ENCODE measurements at places on chromosomes 3 and 15. TPM values are rescaled to one million over a fixed set of nuclear protein-coding genes. Genes with fewer than 3 reads are reported as not detected.

DNA sequence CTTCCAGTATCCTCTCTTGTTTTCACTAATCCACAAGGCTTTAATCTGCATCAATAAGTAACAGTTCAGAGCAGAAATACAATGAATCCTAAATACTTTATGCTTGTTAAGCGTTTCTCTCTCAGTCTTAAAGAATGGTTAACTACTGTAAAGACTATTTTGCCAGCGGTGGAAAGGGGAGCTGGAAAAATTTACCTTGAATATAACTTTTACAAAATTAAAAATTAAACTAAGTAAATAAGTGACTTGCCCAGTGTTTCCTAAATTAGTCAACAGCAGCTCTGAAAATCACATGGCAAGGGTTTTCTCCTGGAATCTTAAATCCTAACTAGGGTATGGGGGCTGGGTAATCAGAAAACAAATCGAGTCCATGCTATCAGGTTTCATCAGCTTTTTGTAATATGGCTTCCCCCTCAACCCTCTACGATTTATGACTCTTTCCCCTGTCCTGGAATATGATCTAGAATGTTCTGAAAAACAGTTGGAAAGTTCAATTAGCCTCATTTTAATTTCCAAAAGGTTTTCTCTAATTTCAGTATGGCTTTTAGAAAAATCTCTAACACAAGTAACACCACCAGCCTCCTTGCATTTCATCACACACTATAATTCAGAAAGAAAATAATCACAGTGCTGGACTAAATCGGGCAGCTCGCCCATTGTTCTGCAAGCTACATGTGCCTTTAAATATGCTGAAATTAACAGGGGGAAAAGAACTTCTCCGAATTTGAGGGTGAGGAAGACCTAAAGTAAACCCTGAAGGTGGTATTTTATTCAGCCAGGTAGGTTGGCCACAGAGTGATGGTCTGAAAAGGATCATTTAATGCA lies 133.5 kb downstream of the ADAMTS9 start:
- H3K36me3 ChIP-seq = no peaks in the 10 kb centered on the region
- no peaks in the 10 kb centered on the region for H3K27me3 ChIP-seq
- H3K4me3 ChIP-seq = no peak overlapping the region
- no peak overlapping the region for H3K27ac ChIP-seq

DNA sequence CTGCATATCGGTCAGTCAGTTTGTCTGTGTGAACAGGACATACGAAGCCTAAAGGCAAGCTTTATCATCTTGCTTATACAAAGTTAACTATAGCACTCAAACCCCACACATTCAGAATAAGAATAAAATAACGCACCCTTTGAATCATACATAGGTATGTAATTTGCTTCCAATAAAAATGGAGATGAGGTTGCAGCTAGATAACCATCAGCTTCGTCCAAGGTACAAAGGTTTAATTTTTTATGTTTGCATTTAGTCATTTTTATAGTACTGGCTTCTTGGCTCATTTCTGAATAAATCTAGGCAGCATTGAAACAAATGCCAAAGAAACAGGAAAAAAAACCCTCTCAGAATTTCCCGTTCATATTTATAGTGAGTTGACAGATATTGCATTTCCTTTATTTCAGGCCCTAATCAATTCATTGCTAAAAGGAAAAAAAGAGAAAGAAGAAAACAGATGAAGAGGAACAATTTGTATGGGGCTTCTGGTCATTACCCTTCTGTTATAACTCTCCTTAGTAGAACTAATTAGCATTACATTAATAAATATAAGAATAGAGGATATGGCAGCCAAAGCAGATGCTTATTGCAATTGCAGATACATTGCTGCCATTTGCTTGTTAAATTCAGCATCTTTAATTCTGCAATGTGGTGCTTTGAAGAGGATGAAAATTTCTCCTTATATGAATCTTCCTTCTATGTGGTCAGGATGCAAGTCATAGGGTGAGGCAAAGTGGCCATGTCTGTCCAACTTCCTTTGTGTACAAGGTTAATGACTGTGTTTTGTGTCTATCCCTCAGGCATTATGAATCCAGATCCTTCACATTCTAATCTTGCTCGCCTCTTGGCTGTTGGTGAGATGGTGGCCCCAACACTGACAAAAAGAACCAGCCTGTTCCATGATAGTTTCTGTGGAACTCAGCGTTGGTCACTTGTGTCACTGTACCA lies 550.0 kb downstream of the AGBL1 start:
- no peak overlapping the region for H3K27ac ChIP-seq
- no peak overlapping the region for H3K4me3 ChIP-seq
- H3K36me3 ChIP-seq = no peaks in the 10 kb centered on the region
- H3K4me1 ChIP-seq = peaks cover 3% of the 10 kb centered on the region
- H3K27me3 ChIP-seq = no peaks in the 10 kb centered on the region

- no peaks in the 10 kb centered on the region for H3K4me1 ChIP-seq
- no peaks in the 10 kb centered on the region for H3K36me3 ChIP-seq
- DNase-seq = no peak
- no peak overlapping the region for H3K4me3 ChIP-seq
Observed at GRCh38 chr15:39239562-39239961, 341.3 kb upstream of the THBS1 start.

- no peaks in the 10 kb centered on the region for H3K27me3 ChIP-seq
- H3K4me1 ChIP-seq = no peaks in the 10 kb centered on the region
- no peak overlapping the region for H3K4me3 ChIP-seq
- no peak for DNase-seq
- H3K27ac ChIP-seq = no peak overlapping the region
Observed at GRCh38 chr3:81695302-81695701, 66.1 kb downstream of the GBE1 start.

GRCh38 chr3:194256040-194256945 lies 94.8 kb downstream of the CPN2 start:
- H3K4me1 ChIP-seq = no peaks in the 10 kb centered on the region
- H3K27ac ChIP-seq = peak overlapping the region; percentile 46
- DNase-seq = no peak
- no peaks in the 10 kb centered on the region for H3K27me3 ChIP-seq
- H3K36me3 ChIP-seq = no peaks in the 10 kb centered on the region
- no peak overlapping the region for H3K4me3 ChIP-seq

- no peak for DNase-seq
- H3K36me3 ChIP-seq = no peaks in the 10 kb centered on the region
- peak overlapping the region; percentile 3 for H3K4me3 ChIP-seq
- H3K4me1 ChIP-seq = peaks cover 57% of the 10 kb centered on the region
Observed at GRCh38 chr3:25454005-25454927, 26.2 kb downstream of the RARB start.

The PLSCR5 gene
- not detected for total RNA-seq

The TEX55 gene
- not detected for total RNA-seq

The TSC22D2 gene
- total RNA-seq = 20.0 TPM

The RMDN3 gene
- total RNA-seq = 25.0 TPM

Data from esophagus squamous epithelium (tissue), 5 donors.